Effector CD8-positive, alpha-beta T cell (primary cell): ENCODE measurements at places on chromosomes 11 and 22.

- DNase-seq, result no peak
Measured at GRCh38 chr11:121478895-121479697, 26.3 kb upstream of the SORL1-AS1 start.

- no peak for DNase-seq
Measured at GRCh38 chr22:37626556-37627075, 12.9 kb upstream of the SH3BP1 start.

- peak; percentile 46 for DNase-seq
Measured at GRCh38 chr22:31082606-31083376, 1.7 kb downstream of the SMTN start.

GRCh38 chr22:46502440-46503175, 34.8 kb downstream of the CELSR1 start:
- no peak for DNase-seq

GRCh38 chr11:33869481-33870422, 22.1 kb downstream of the LMO2 start:
- DNase-seq, result no peak

DNA sequence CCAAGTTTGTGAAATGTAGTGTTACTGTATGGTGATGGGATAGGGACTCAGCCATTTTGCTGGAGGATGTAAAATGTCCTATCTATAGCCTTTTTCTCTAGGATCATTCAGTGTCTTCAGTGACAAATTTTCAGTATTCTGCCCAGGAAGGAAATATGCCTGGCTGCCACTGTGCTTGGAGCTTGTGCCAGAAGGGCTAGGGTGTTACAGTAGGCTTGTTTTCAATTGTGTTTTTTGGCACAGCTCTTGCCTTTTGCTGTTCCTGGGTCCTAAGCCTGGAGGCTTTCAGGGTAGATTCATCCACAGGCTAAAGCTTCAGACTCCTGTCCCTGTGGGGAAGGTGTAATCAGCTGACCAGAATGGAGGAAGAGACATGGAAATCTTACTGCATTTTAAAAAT, 22.0 kb upstream of the PHOX2A start:
- no peak for DNase-seq

DNA sequence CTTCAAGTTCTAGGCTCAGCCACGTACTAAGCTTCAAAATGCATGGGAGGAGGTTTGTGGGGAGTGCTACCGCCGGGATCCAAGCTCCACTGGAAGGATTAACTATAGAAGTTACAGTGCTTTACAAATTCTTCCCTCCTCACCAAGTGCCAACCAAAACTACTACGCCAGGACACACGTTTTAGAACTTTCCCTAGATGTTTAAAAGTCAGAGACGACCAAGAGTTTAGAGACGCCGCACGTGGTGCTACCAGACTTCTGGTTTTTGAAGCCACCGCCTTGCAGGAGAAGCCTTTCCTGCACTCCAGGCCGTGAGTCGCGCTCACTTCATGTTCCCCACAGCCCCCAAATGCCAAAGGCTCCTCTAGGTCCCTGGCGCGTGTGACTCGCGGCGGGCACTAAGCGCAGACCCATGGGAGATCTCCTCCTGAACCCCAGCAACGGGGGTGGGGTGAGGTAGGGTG, 734 bp downstream of the SNU13 start:
- DNase-seq, result no peak

GRCh38 chr11:78587446-78587845, 12.8 kb upstream of the NARS2 start:
- DNase-seq, result no peak

DNA sequence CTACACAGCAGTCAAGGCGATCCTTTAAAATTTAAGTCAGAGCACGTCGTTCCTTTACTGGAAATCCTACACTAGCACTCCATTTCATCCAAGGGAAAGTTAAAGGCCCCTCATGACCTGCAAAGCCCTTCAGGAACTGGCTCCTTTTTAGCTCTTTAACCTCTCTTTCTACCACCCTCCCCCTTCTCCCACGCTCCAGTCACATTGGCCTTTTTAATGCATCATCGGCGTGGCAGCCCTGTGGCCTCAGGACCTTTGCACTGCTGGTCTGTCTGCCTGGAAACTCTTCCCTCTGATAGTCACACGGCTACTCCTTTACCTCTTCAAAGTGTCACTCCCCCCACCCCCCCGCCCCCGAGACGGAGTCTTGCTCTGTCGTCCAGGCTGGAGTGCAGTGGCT, 1.2 kb upstream of the PTPN5 start:
- DNase-seq, result no peak

GRCh38 chr11:88704485-88704884, 361.3 kb downstream of the GRM5 start:
- DNase-seq, result no peak

DNA sequence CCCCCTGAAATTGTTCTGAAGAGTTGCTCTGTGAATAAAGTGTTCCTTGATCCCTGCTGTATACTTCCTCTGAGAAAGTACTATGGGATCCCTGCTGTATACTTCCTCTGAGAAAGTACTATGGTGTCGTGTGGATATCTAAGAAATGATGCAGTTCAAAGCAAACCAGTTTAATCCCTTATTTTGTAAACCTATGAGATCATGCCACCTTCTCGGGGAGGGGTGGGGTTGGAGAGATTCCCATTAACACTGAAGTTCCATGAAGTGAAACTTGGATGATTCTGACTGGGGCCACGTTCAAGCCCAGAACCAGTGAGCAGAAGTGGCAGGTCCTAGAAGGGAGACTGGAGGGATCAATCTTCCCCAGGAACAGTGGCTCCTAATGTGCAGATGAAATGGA, 13.0 kb upstream of the TP53AIP1 start:
- DNase-seq, result no peak

- DNase-seq, result no peak
Measured at GRCh38 chr22:47166446-47167016, 404.1 kb downstream of the TBC1D22A start.

- DNase-seq, result no peak
Measured at GRCh38 chr22:23657727-23658126, 25.6 kb upstream of the DRICH1 start.

- DNase-seq, result no peak
Measured at GRCh38 chr11:69212798-69213110, 57.0 kb downstream of the SMIM38 start.

DNA sequence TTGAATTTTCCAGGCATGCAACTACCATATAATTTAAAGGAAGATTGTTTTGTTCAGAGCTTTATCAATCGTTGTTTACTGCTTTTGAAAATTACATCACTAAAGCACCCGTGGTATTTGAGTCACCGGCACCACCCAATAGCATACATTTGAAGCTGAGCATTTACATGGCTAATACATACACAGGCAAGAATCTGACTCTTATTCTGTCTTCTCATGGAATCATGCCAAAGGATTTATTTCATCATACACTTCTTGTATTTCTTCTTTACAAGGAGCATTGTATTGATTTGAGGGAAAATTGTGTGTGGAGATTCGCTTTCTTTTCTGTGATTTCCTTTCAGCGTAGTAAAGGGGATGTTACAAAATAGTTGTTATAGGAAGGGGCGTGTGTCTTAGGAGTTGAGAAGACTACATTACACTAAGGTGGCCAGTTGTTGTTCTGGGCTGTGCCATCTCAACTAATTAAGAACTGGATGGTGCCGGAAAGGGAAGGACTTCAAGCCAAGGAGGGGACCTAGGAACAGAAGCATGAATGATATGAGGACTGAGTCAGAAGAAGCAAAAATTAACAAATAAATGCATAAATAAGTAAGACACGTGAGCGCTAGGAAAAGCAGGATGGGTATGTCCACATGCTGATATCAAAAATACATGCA, 12.9 kb upstream of the CD3E start:
- no peak for DNase-seq

- DNase-seq, result no peak
Measured at GRCh38 chr11:67301951-67302516, 1.3 kb upstream of the SSH3 start.

GRCh38 chr11:18706330-18707243, 8.0 kb downstream of the TMEM86A start:
- DNase-seq, result peak; percentile 40

DNA sequence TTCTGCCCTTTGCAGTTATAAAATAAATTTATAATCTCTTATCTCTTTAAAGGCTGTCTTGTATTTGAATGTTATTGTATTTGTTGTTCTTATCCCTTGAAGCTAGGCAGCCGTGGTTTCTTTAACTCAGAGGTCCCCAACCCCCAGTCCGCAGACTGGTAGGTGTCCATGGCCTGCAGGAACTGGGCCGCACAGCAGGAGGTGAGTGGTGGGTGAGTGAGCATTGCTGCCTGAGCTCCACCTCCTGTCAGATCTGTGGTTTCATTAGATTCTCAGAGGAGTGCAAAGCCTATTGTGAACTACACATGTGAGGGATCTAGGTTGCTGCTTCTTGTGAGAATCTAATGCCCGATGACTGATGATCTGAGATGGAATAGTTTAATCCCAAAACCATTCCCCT, 380.0 kb upstream of the CCDC90B start:
- no peak for DNase-seq

- DNase-seq, result no peak
Measured at GRCh38 chr11:119450590-119451326, 27.8 kb upstream of the THY1 start.

DNA sequence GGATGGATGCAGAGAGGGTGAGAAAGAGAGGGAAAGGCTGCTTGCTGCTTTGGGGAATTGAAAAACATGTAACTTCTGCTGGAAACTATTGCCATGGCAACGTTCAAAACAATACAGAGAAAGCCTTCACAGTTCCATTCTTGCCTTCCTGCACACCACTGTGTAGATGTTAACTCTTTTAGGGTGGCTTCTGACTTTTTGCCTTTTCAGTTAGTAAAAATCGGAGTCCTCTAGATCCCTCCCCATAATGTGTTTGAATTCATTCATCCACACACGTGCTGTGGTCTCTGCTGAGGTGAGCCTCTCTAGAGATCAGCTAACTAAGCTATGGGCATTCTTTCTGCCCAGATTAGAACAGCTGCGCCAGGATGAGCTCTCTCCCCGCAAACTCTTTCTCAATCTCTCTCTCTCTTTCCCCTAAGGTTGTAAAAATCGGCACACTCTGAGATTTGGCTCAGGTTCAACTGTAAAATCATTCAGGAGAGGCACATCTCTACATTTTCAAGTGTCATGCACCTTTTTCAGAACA, 1178.3 kb downstream of the LRRC4C start:
- DNase-seq, result no peak

GRCh38 chr11:2533587-2534133, 88.9 kb downstream of the KCNQ1 start:
- no peak for DNase-seq

GRCh38 chr11:46700241-46701077, at the start of the genes ARHGAP1 and ZNF408:
ARHGAP1 (minus strand) TSS chr11:46700619; CDS start chr11:46696107, 4,512 bp downstream.
ZNF408 (plus strand) TSS chr11:46701031; CDS start chr11:46701048, 17 bp downstream.
- peak; percentile 98 for DNase-seq

- no peak for DNase-seq
Measured at GRCh38 chr22:30837531-30837930, 131.0 kb downstream of the MORC2 start.

DNA sequence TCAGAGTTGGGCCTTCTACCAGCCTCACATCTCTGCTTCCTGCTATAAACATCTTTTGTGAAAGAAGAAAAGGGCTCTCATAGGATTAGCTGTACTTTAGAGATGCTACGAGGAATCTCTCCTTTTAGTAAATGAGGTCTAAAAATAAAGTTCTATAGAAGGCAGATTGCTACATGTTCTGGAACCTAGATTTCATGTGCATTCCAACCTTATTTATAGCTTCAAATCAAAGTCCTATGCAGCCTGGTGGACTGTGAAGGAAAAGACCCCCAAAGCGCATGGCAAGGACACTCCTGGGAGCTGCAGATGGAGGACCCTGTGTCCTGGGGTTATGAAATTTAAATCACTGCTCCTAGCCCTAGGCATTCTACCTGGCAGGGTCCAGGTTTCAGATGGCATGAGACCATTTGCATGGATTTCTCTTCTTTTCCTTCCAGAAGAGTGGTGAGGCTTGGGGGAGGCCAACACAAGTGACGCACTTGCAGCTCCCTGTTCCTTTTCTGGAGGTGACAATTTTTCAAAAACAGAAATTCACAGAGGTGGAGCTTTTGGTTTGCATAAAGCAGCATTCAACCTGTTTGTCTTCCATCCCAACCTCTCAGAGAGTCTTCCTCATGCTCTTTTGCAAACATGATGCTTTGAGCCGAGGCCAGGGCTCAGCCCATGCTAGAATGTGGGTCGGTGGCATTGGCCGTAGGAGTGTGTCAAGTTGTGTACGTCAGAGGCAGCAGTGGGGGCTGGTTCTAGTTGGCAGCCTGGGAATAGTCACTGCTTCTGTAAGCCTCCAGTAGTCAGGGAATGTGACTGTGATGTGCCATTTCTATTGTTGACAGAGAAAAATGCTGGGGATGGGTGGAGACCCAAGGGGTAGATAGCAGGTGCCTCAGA, 6.3 kb downstream of the CRY2 start:
- DNase-seq, result no peak

- DNase-seq, result no peak
Measured at GRCh38 chr11:114135737-114136151, 76.2 kb downstream of the ZBTB16 start.

- peak; percentile 85 for DNase-seq
Measured at GRCh38 chr11:124763156-124763947, 1.3 kb upstream of the ESAM start.

GRCh38 chr11:113642090-113642489, 64.0 kb downstream of the TMPRSS5 start:
- no peak for DNase-seq

DNA sequence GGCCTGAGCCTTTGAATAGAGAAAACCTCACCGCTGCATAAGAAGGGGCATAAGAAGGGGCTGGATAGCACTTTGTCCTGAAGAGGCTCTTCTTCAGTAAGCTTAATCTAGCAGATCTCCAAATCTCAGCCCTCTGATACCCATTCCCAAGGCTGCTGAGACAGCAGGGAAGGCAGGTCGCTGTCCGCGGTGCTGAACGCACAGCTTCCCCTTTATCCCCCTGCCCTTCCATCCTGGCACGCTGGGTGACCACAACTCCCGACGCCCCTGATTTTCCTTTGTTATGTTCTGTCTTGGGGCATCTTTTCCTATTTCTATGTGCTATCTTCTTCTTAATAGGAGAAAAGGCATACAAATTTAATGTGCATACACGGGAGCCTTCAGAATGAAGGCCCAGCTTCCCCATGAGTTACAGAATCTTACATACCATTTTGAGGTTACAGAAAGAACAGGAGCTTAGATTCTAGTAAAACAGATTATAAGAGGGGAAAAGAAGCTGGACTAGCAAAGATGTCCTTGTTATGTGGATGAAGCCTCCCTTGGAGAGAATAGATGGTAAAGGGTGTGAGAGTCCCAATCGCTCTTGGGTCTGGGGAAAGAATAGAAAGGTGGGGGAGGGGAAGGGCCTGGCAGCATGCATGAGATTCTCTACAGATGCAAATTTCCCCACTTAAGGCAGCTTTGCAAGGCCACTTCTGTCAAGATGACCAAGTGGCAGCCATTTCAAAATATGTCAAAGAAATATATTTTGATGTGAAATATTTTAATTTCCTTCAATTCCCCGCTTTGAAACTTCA, 5.7 kb upstream of the SULT4A1 start:
- no peak for DNase-seq

DNA sequence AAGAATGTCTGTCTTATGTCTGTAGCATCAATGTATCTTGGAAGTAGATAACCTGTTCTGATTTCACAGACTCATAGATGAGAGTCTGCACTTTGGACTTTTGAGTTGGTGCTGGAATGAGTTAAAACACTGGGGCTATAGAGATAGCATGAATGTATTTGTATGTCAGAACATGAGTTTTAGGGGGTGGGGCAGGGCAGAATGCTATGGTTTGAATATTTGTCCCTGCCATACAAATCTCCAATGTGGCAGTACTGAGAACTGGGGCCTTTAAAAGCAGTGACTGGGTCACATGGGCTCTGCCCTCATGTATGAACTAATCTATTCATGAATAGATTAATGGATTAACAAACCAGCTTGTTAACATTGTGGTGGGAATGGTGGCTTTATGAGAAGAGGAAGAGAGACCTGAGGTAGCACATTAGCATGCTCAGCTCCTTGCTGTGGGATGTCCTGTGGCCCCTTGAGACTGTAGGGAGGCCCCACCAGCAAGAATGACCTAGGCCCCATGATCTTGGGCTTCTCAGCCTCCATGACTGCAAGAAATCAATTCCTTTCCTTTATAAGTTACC, 15.5 kb upstream of the OR52K1 start:
- DNase-seq, result no peak
